ENCODE measurements at places on chromosomes 6 and 20.

- DNase-seq, result no peak
Observed at GRCh38 chr20:650954-651353, 2.0 kb downstream of the SRXN1 start.

DNA sequence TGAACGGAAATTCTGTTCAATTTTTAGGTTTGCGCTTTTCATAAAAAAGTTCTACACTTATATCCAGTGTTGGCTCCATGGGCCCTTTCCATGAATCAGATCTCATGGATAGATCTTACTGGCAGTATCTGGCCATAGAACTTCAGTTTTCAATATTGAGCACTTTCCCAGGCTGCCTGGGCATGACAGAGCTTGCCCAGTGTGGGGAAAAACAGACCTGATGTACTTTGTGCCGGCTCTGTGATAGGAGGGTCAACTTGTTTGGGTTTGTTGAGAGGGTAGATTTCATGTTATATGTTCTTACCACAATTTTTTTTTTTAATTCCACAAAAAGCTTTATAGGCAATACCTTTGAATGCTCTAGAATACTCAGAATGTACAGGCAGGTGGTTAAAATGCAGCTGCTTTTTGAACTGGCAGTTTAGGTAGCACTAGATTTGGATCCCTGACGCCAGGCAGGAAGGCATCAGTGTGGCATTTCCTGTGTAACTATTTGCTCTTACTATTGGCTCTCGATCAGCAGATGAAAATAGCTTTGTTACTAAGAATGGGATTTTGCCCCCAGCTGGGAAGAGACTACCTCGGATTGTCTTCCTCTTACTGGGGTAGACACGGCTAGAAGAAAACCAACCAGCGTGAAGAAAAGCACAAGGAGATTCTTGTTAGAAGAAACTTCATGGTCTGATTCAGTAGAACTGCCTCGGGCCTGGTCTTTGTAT lies 404.9 kb upstream of the SOX4 start:
- no peak for DNase-seq

DNA sequence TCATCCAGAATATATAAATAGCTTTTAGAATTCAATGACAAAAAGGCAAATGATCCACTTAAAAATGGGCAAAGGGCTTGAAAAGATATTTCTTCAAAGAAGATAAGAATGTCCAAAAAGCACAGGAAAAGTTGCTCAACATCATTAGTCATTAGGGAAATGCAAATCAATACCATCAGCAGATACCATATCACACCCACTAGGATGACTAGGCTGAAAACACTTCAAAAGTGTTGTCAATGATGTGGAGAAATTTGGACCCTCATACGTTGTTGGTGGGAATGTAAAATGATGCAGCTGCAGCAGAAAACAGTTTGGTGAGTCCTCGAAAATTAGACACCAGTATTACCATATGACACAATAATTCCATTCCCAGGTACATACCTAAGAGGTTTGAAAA lies 303.6 kb upstream of the SLC35B3 start:
- no peak for DNase-seq

GRCh38 chr6:69863766-69864165 lies 2.6 kb upstream of the COL19A1 start:
- DNase-seq, result no peak

- DNase-seq, result no peak
Observed at GRCh38 chr6:148307405-148307804, 35.2 kb upstream of the SASH1 start.

DNA sequence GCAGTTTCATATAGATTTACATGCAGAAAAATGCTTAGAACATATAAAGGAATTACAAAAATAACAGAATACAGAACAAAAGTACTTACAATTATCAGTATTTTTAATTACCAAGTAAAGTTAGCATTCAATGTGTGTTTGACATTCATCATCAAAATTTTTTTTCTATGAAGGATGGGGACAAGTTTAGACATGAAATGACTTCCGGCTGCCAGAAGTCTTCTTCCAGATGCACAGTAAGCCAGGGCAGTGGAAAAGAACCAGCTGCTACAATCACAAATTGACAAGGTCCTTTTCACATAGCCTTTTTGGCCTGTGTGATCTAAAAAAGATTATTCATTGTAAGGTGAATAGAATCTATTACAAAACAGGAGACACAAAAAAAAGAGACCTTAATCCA lies 73.8 kb downstream of the HUS1B start:
- DNase-seq, result peak; percentile 24

- DNase-seq, result peak; percentile 25
Observed at GRCh38 chr6:118371955-118372354, 176.1 kb upstream of the PLN start.

- DNase-seq, result no peak
Observed at GRCh38 chr20:56927127-56927526, 298.0 kb downstream of the TFAP2C start.

DNA sequence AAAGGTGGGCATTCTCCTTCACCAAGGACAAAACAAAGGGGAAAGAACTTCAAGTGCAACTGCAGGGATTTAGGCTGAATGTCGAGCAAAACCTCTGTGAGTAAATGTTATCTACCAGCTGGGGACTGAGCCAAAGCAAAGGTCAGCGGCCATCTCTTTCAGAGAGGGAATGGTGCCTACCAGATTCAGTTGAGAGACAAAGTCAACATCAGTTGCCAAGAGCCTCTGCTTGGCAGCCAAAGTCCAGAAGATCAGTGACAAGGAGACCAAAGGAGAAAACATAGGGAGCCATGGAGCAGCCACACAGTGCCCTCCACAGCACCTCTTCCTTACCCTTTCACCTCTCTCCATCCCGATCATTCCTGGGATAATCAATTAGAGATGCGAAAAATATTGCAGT lies 472.5 kb downstream of the KIF16B start:
- DNase-seq, result no peak

- DNase-seq, result peak; percentile 49
Observed at GRCh38 chr6:44044154-44044539, 83.1 kb downstream of the MRPL14 start.

GRCh38 chr6:16033214-16033613 lies 95.7 kb upstream of the MYLIP start:
- no peak for DNase-seq

DNA sequence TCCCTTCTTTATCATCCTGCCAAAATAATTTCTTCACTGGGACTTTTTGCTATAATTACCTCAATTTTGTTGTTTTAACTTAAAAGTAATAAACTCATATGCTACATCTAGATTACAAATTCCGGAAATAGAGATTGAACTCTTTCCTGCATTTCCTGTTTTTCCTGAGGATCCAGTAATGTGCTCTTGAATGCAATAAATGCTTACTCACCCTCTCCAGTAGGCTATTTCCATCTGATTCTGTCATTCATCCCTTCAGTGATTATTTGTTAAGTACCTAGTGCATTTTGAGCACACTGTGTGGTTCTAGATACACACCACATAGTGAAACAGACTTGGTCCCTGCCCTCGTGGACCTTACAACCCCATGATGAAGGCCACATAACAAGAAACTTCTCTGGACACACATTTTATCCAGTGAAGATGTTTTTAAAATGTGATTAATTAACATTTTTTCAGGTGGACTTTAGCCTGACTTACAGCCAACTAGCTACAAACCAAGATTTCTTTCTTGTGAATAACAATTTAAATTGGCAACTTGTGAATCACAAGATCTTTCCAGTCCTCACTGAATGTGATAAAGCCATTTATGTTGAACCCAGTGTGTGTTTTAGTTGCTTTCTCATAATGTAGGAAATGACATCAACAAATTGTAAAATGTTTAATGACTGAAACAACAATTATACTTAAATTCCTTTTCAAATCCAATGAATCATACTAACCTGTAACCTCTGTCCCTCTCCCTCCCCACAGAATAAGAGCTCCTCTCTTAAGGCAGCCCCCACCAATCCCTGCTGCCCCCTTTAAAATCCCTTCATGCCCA lies 272.3 kb downstream of the KHDC1L start:
- peak; percentile 61 for DNase-seq

DNA sequence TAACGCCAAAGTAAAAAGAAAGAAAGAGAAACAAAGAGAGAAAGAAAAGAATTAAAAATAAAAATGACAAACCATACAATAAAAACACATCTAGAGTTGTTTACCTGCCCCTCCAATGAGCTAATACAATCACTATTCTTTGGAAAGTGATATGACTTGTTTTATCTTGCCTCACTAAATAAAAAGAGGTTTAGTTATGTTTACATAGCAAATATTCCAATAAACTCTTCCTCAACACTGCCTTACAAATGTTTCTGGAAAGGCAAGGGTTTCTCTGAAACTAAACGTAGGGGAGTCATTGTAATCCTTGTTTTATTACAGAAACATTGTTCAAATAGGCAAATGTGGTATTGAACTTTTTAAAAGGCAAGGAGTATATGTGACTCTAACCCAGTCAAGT lies 396.2 kb downstream of the EPM2A start:
- no peak for DNase-seq

DNA sequence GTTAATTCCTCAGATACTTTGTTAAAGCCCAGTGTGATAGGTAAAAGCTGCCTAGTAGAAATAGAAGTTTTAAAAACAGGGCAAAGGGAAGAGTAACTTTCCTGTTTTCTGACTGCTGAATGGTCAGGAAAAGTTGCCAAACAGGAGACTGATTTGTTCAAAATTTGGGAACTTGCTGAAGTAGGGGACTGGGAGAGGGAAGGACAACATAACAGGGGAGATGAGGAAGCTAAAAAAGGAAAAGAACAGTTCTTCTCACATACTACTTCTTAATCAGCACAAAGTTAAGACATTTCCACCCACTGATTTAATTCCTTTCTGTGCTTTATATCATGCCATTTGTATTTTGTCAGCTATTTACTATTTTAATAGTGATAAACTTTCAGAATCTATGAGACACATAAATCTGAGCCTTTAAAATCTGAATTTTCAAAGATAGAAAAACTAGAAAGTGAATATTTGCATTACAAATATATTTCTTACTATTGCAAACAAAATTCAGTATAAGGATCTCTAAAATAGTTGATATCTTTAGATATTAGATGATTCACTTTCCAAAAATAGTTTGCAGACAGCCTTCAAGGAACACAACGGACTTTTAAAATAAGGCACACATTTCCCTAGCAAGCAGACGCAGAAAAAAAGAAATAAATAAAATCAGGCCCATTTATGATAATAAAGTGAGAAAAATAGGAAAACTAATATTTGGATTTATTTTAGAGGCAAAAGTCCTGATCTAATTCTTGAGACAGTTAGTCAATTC lies 36.9 kb upstream of the SLC16A10 start:
- no peak for DNase-seq

- peak; percentile 69 for DNase-seq
Observed at GRCh38 chr20:44388466-44389023, 33.0 kb downstream of the HNF4A start.

DNA sequence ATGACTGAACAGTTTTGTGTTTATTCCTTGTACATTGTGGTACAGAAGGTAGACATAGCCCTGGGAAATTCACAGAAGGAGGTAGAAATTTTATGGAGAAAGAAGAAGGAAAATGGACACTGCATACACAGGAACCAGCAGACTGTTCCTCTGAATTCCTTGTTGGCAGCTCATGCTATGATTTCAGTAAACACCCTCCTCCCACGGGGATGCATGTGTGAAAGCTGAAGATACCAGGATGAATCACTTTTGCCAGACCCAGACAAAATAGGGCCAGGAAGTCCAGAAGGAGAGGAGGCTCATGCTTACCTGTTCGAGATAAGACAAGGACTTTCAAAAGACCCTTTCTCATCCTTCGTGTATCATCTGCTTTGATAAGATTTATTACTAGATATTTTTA lies 110.3 kb upstream of the GGTLC1 start:
- DNase-seq, result no peak

DNA sequence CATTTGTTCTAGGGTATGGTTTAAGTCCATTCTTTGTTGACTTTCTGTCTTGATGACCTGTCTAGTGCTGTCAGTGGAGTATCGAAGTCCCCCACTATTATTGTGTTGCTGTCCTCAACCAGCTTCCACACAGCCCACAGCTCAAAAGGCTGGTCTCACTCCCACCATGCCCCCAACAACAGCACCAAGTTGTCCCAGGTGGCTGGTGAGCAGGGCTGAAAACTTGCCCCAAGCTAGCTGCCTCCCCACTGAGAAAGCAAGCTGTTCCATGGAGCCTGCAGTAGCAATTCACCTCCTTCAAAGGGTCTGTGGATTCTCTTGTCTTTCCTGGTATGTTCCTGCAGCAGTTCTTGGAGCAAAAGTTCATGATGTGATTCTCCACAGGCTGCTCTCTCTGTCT lies 221.0 kb downstream of the SYNDIG1 start:
- no peak for DNase-seq

DNA sequence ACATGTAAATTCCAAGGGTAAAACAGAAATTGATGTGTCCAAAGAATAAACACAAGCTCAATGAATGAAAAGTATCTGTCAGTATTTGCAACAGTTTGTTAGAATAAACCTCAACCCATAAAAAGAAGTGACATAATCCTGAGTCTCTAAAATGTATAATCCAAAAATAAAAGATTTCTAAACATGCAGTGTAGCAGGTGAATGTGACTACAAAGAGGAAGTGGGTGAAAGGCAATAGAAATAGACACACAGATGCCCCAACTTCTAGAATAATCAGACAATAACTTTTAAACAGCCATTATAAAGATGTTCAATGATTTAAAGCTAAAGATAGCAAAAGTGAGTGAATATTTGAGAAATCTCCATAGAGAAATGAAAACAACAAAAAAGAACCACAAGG lies 1009.2 kb upstream of the GJE1 start:
- peak; percentile 9 for DNase-seq

- no peak for DNase-seq
Observed at GRCh38 chr6:7295916-7296315, 17.1 kb downstream of the SSR1 start.

GRCh38 chr6:80161434-80161833 lies 55.0 kb downstream of the BCKDHB start:
- no peak for DNase-seq

- no peak for DNase-seq
Observed at GRCh38 chr6:161954699-161955276, 680.9 kb upstream of the AGPAT4 start.
